ENCODE measurements at places on chromosomes 12 and 14. TPM values are rescaled to one million over a fixed set of nuclear protein-coding genes. Genes with fewer than 3 reads are reported as not detected.

UNC79 gene
- 0.05 TPM for total RNA-seq

- H3K4me1 ChIP-seq, result no peaks in the 10 kb centered on the region
- H3K36me3 ChIP-seq, result no peaks in the 10 kb centered on the region
- peaks cover 6% of the 10 kb centered on the region for H3K27me3 ChIP-seq
- no peak for DNase-seq
- no peak overlapping the region for H3K4me3 ChIP-seq
Measured at GRCh38 chr14:81371802-81372201, 28.3 kb downstream of the STON2 start.

GRCh38 chr12:122841544-122842321 is 6.5 kb downstream of the HIP1R start:
- no peaks in the 10 kb centered on the region for H3K27me3 ChIP-seq
- no peak overlapping the region for H3K27ac ChIP-seq
- H3K36me3 ChIP-seq, result no peaks in the 10 kb centered on the region
- DNase-seq, result no peak

DNA sequence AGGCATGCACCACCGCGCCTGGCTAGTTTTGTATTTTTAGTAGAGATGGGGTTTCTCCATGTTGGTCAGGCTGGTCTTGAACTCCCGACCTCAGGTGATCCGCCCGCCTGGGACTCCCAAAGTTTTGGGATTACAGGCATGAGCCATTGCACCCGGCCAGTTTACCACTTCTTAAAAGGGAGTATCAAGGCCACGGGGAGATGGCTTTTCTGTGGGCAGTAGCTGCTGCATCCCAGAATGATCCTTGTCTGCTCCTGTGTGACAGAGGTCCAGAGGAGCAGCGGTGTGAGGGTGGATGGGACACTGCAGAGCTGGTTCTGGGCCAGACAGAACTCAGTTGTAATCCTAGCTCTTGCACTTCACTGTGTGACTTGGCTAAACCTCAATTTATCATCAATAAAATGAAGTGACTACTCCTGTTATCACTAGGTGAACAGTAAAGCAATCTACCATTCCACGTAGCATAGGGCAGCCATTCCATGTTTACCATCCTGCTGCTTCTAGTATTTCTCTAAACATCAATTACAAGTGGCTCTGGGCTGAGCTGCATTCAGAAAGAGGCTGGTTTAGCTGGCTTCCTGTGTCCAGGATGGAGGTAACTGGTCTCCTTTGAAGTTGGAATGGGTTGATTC is 3.0 kb upstream of the NPFF start:
- peaks cover 2% of the 10 kb centered on the region for H3K36me3 ChIP-seq
- H3K4me3 ChIP-seq, result no peak overlapping the region
- peaks cover 5% of the 10 kb centered on the region for H3K4me1 ChIP-seq
- no peaks in the 10 kb centered on the region for H3K27me3 ChIP-seq

TBC1D30 gene
- not detected for total RNA-seq

DNA sequence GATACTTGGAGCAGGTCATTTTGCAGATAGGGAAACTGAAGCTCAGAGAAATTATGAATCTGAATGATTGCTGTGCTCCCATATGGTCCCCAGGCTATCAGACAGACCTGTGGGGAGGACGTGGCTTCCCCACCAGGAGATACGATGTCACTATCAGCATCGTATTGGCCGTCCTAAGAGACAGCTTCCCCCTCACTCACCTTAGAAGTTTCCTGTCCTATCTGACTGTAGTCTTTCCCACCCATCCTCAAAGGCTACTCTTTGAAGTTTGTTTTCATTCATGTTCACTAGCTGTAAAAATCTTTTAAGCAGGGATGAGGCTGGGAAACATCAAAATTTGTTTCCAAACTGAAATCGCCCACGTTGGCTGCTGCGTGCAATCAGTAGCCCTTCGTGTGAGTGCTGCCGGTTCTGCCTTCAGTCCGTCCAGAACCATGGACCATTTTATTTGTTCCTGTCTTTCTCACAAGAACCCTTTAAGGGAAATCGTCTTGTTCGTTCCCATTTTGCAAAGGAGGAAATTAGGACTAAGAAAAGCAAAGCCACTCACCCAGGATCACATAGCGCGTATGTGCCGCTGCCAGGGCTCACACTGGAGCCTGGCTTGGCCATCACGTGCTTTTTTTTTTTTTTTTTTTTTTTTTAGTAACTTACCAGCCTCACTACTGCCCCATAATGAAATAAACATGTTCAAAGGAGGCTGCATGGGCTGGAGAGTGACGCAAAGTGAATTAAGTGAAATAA is 1.0 kb upstream of the KDM2B start:
- H3K27me3 ChIP-seq, result no peaks in the 10 kb centered on the region
- DNase-seq, result no peak
- no peaks in the 10 kb centered on the region for H3K36me3 ChIP-seq

FAM186B gene
- not detected for total RNA-seq

DNA sequence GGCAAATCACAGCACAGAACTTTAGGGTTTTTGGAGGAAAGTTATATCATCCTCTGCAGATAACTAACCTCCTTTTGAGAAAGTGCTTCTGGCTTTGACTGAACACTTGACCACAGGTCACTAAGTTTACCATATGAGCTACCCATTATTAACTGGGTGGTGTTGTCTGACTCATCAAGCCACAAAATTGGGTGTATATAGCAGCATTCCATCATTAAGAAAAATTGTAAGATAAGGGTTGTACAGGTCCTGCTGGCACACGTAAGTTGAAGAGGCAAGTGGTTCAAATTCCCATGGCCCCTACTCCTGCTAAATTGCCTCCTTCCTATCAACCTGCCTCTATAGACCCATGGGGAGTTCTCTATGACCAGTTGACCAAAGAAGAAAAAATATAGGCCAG is 39.5 kb downstream of the L2HGDH start:
- DNase-seq, result no peak
- H3K27me3 ChIP-seq, result no peaks in the 10 kb centered on the region
- no peaks in the 10 kb centered on the region for H3K4me1 ChIP-seq

PABPN1 gene
- total RNA-seq, result 198 TPM

GRCh38 chr12:123152833-123153232 is 1.9 kb upstream of the PITPNM2 start:
- H3K27me3 ChIP-seq, result peaks cover 4% of the 10 kb centered on the region
- DNase-seq, result no peak
- H3K4me1 ChIP-seq, result peaks cover 27% of the 10 kb centered on the region
- H3K27ac ChIP-seq, result no peak overlapping the region
- H3K4me3 ChIP-seq, result no peak overlapping the region

GRCh38 chr14:55450539-55450938 is 10.1 kb upstream of the TBPL2 start:
- H3K4me1 ChIP-seq, result peaks cover 23% of the 10 kb centered on the region
- H3K4me3 ChIP-seq, result no peak overlapping the region
- DNase-seq, result no peak
- H3K27ac ChIP-seq, result no peak overlapping the region

GLT8D2 gene
- not detected for total RNA-seq

- no peaks in the 10 kb centered on the region for H3K27me3 ChIP-seq
- H3K27ac ChIP-seq, result no peak overlapping the region
- peak overlapping the region; percentile 9 for H3K4me3 ChIP-seq
- peaks cover 41% of the 10 kb centered on the region for H3K4me1 ChIP-seq
- DNase-seq, result no peak
Measured at GRCh38 chr12:718756-719102, 33.6 kb upstream of the WNK1 start.

DNA sequence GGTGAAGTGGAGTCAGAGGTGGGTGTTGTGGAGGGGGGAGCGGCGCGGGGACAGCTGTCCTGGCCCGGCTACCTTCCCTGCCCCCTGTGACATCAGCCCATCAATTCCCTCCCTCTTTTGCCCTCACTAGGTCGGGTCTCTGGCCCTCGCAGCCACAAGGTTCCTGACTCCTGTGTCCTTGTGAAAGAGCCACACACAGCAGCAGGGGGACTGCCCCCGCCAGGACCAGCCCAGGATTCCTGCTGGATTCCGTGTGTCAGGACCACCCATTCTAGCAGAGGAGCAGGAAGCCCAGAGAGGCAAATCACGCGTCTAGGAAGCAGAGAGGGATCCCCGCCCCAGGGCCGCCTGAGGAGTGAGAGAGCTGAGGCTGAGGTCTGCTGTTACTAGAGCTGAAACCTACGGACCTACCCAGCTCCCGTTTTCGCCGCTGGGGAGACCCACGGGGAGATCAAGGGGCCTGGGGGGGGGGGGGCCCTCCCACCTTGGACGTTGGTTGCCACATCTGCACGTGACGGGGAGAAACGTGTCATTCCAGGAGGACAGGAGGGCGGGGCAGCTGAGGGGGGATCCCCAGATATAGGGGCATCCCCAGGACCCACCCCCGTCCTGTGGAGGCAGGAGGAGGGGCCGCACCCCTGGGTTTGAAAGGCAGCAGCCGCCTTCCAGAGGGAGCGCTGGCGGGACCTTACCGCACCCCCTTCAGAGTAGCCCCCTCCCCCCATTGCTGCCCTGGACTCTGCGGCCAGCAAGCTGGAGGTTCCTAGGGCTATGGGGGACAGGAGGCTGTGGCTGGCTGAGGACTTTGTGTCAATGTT is 12.5 kb upstream of the INF2 start:
- peak; percentile 81 for DNase-seq
- H3K27me3 ChIP-seq, result no peaks in the 10 kb centered on the region
- H3K4me1 ChIP-seq, result peaks cover 12% of the 10 kb centered on the region
- peak overlapping the region; percentile 62 for H3K4me3 ChIP-seq
- H3K36me3 ChIP-seq, result no peaks in the 10 kb centered on the region
- H3K27ac ChIP-seq, result peak overlapping the region; percentile 23

- DNase-seq, result no peak
- no peak overlapping the region for H3K4me3 ChIP-seq
- H3K4me1 ChIP-seq, result peaks cover 16% of the 10 kb centered on the region
- no peak overlapping the region for H3K27ac ChIP-seq
- H3K36me3 ChIP-seq, result peaks cover 10% of the 10 kb centered on the region
Measured at GRCh38 chr14:23055621-23056144, 1.6 kb downstream of the CDH24 start.

KRT74 gene
- total RNA-seq, result not detected

- peaks cover 81% of the 10 kb centered on the region for H3K4me1 ChIP-seq
- no peak for DNase-seq
- no peak overlapping the region for H3K27ac ChIP-seq
Measured at GRCh38 chr12:11716794-11717518, 67.5 kb downstream of the ETV6 start.

- H3K4me3 ChIP-seq, result no peak overlapping the region
- DNase-seq, result no peak
- H3K27me3 ChIP-seq, result no peaks in the 10 kb centered on the region
- H3K27ac ChIP-seq, result no peak overlapping the region
- H3K36me3 ChIP-seq, result no peaks in the 10 kb centered on the region
- H3K4me1 ChIP-seq, result no peaks in the 10 kb centered on the region
Measured at GRCh38 chr12:85779768-85780167, 56.4 kb downstream of the RASSF9 start.

DNA sequence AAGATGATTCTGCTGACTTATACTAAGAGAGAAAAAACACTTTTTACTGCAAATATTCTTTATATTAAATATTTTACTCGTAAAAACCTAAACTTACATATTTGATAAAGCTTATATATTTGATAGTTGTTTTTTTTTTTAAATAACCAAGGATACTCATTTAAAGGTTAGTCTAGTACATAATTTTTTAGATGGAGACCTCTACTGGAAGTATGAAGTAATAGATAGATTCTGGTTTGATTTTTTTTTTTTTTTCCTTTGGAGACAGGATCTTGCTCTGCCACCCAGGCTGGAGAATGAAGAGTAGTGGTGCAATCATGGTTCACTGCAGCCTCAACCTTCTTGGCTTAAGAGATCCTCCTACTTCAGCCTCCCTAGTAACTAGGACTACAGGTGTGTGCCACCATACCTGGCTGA is 16.4 kb downstream of the ARID2 start:
- H3K4me3 ChIP-seq, result no peak overlapping the region
- DNase-seq, result no peak
- H3K36me3 ChIP-seq, result peaks cover 19% of the 10 kb centered on the region
- no peak overlapping the region for H3K27ac ChIP-seq
- H3K27me3 ChIP-seq, result no peaks in the 10 kb centered on the region

GRCh38 chr14:80491131-80491530 is 279.8 kb upstream of the DIO2 start:
- H3K27me3 ChIP-seq, result no peaks in the 10 kb centered on the region
- DNase-seq, result no peak
- no peak overlapping the region for H3K4me3 ChIP-seq
- H3K27ac ChIP-seq, result no peak overlapping the region
- H3K4me1 ChIP-seq, result peaks cover 5% of the 10 kb centered on the region

- H3K36me3 ChIP-seq, result no peaks in the 10 kb centered on the region
- H3K4me1 ChIP-seq, result no peaks in the 10 kb centered on the region
- no peak overlapping the region for H3K27ac ChIP-seq
Measured at GRCh38 chr14:33370426-33370825, 431.7 kb downstream of the NPAS3 start.

DNA sequence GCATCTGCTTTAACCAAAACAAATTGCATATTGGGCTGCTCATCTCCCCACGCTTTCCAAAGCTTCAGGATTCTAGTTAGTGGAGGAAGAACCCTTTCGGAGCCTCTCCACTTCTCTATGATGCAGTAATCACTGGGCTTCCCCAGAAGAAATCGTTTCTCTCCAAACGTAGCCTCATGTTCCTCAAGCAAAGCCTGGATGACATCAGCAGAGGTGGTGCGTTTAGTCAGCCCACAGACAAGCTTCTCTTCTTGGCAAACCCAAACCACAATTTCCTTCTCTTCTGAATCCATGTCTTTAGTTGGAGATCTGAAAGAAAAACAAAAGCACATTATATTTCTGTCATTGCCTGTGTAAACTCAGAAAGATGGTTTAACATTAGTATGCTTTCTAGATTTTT is 30.6 kb downstream of the RASSF9 start:
- H3K36me3 ChIP-seq, result no peaks in the 10 kb centered on the region
- no peak overlapping the region for H3K27ac ChIP-seq
- no peak for DNase-seq
- no peak overlapping the region for H3K4me3 ChIP-seq

DNA sequence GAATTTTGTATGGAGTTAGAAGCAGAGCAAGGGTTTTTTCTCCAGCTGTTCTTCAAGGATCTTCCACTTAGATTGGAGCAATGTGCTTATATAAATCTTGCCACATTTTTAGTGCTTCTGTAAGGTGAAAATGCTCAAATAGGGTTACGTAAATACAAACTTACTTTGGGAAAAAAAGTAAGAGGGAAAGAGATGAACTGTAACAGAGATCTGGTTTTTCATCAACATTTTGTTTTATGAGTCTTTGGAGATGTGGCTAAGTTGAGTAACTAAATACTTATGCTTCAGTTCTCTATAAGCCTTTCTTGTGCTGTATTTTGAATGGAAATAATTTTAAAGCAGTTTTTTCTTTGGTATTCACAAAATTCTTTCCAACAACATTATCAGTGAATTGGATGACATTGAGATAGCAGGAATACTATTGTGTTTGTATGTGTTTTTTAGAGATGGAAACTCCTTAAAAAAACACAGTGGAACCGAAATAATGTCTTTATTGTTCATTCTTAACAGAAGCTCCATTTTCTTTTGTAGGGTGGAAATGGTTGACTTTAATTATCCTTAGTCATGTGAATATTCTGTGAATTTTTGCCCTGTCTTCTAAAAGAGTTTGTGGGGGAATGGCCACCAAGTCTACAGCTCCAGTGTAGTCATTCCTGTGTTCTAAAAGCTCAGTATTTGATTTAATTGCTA is 45.7 kb downstream of the NPAS3 start:
- no peak overlapping the region for H3K27ac ChIP-seq
- DNase-seq, result no peak
- H3K4me3 ChIP-seq, result no peak overlapping the region
- no peaks in the 10 kb centered on the region for H3K4me1 ChIP-seq
- H3K36me3 ChIP-seq, result no peaks in the 10 kb centered on the region

GRCh38 chr14:96194657-96195431 is 9.8 kb upstream of the BDKRB2 start:
- peaks cover 16% of the 10 kb centered on the region for H3K4me1 ChIP-seq
- no peak overlapping the region for H3K4me3 ChIP-seq
- no peak for DNase-seq
- peaks cover 5% of the 10 kb centered on the region for H3K27me3 ChIP-seq

PAX9 gene
- not detected for total RNA-seq

HEATR5A gene
- total RNA-seq, result 13.0 TPM
